ENCODE measurements at places on chromosomes 11 and 22.
A peak's percentile ranks its signal among the peaks of the same experiment; 100 is the strongest.

GRCh38 chr11:119791701-119792151 is 62.7 kb upstream of the NECTIN1 start:
- DNase-seq = no peak

- no peak for DNase-seq
Observed at GRCh38 chr11:129435499-129436245, 60.0 kb downstream of the BARX2 start.

- DNase-seq = no peak
Observed at GRCh38 chr11:88035271-88035670, 140.0 kb downstream of the RAB38 start.

- DNase-seq = peak; percentile 15
Observed at GRCh38 chr11:124961972-124962609, 8.1 kb downstream of the CCDC15 start.

DNA sequence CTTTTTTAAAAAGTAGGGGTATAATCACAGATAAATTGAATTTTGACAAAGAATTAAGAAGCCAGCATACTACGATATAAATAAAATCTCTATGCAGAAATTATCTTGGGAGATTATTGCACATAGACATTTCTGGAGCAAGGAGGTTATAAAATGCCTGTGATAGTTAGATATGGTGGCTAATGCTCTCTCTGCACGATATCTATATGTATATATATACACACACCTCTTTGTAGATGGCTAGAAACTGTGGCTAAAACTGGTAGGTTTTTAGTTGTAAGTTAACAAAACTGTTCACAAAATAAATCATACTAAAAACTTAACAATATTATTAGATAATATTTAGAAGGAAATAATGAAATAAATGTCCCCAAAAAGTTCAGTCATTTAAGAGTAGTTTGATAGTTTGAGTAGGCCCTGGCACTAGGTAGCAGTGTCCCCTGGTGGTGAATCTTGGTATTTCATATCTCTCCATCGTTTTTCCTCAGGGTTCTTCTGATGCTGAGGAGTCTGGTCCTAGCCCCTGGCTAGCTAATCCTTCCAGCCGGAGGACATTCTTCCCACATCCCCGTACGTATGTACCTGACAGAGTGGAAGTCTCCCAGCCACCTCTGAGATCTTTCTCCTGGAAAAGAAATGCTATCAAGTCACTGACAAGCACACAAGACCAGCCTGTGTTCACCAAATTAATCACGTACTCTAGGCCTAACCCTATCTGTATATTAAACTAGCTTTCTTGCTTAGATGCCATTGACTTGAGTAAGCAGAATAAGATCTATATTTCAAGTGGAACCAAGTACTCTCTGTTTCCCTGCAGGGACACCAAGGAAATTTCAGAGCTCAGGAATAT is 32.2 kb downstream of the ART5 start:
- peak; percentile 17 for DNase-seq

GRCh38 chr11:28017816-28018215 is 90.1 kb downstream of the KIF18A start:
- no peak for DNase-seq

DNA sequence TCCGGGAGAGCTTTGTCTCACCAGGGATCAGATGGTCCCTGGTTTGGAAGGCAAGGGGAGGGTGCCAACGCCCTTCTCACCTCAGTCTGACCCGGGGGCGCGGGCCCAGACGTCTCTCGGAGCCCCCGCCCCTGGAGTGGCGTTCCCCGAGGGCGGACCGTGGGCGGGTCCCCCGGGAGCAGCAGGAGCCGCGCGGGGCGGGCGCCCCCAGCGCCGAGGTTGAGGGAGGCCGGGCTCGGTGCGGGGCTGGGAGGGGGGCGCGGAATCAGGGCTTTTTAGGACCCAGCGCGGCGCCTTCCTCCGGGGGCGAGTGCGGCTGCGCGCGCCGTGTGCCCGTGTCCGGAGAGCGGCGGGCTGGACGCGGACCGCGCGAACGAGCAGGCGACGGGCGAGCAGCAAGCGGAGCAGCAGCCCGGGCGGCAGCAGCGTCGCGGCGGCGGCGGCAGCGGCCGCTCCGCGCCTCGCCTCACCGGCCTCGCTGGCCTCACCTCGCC is at the start of gene KCNC1:
Gene KCNC1, plus strand, starts transcription at position 364 of the 494 bp plus-strand sequence. CDS start 1,222 bp downstream, outside the sequence.
- no peak for DNase-seq

- no peak for DNase-seq
Observed at GRCh38 chr11:58179648-58180047, 9.2 kb upstream of the OR9Q2 start.

DNA sequence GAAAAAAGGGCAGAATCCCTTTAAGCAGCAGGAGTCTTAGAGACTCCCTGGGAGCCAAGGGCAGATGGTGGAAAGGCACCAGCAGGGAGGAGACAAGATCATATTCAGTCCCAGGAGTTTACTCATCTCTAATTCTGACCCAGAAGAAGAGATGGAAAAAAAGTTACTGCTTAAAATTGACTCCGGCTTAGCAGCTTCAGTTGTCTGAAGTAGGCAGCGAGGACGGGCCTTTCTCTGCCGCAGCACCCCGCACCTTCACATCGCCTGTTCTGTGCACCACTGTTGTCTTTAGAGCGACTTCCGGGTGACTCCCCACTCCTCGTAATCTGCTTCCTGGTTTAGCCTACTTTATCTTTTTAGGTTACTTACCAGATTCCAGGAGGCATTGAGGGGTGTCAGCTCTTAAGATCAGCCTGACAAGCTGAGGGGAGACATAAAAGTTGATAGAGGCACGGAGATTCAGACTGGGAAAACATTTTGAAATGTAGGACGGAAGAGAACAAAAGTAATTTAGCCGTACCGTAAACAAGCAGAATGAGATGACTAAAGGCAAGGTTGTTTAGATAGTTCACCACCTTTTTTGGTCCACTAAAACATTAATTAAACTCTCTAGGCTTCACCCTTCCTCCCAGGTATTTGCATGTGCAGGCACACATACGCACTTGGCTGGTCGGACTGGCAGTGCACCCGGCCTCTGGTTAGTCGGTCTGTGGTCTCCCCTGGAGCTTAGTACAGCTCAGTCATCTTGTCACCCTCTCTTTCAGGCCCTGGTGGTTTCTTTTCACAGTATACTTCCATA is 74.3 kb downstream of the CECR2 start:
- no peak for DNase-seq

DNA sequence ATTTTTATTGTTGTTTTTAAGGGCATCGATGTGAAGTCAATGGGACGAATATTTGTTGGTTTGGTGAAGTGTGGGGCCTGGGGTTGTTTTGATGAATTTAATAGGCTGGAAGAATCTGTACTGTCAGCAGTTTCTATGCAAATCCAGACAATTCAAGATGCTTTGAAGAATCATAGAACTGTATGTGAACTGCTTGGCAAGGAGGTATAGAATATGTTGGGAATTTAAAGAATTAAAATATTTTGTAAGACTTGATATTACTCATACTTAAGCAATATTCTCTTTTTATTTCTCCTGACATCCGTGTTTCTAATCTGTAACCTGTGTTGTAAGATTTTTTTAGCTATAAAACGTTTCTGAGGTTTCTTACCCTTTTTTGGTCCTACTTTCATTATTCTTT is 61.6 kb downstream of the DYNC2H1 start:
- DNase-seq = no peak

DNA sequence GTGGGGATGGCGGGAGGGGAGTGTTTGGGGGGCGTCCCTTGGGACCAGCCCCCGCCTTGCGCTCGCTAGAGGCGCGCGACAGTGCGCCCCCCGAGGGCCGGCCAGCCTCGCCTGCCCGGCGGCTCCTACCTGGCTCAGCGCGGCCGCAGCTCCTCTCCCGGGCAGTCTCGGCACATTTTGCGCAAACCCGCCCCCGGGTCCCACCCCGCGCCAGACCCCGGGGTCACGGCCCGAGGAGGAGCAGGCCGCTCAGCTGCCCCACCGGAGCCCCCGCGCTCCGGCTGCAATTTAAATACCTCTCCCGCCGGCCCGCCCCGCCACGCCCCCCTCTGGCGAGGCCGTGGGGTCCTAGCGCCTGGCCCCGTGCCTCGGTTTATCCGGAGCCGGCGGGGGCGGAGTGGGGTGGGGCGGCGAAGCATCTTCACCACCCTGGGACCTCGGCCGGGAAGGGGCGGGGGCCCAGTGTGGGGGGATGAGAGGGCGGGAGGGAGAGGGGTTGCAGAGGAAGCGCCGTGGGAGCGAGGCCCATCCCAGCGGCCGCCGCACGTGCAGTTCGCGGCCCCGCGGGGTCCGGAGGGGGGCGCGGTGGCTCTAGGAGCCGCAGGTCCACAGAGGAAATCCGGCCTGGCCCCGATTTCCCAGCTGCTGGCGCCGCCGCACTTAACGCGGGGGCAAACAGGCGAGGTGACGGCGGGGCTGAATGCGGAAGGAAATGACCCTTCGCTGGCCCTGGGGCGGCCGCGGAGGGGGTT is at the start of gene LRRC32:
Gene LRRC32, minus strand, starts transcription at position 263 of the 752 bp plus-strand sequence. CDS start 4,793 bp downstream, outside the sequence.
- DNase-seq = no peak

DNA sequence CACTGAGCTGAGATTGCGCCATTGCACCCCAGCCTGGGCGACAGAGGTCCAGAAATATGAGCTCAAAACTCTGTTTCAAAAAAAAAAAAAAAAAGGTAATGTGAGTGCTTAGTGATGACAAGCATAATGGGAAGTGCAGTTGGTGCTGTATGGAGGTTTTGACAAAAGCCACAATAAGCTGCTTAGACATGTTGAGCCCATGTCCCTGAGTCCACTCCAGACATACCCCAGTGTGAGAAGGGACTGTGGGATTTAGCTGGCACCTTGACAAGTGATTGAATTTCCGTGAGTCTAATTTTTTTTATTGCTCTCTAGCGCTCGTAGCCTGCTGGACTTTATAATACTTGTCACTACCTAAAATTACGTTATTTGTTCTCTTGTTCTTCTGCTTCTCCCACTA is 15.1 kb upstream of the LGR4 start:
- no peak for DNase-seq

DNA sequence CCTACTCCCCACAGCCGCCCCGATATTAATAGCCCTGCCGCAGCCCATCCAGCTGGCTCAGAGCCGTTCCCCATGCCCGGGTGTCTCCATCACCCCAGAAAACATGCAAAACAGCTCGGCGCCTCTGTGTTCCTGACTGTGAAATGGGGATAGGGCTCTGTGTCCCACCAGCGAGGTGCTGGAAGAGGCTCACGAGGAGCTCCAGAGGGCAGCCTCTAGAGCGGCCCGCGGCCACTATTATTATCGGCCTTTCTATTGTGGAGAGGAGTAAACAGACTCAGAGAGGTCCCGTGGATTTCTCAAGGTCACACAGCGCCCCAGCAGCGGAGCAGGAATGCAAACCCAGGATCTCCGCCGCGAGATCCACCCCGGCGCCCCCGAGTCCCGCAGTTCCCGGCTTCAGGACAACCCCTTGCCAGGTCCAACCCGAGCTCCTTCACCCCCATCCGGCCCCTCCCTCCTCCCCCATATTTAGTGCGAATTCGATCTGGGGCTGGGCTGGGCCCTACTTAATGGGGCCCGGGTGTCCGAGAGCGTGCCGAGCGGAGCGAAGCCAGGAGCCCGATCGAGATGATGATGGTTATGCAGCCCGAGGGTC is at the start of gene ACTN3:
Gene ACTN3, plus strand, starts transcription at position 536 of the 598 bp plus-strand sequence. Its CDS starts 35 bp downstream, at position 571.
- DNase-seq = peak; percentile 4

- no peak for DNase-seq
Observed at GRCh38 chr11:44008698-44009097, 39.1 kb upstream of the ACCSL start.

GRCh38 chr11:73661035-73661628 is 14.8 kb downstream of the PLEKHB1 start:
- DNase-seq = peak; percentile 67

- DNase-seq = peak; percentile 73
Observed at GRCh38 chr11:130315354-130315970, 745 bp upstream of the ZBTB44 start.

GRCh38 chr11:82865841-82866240 is 34.4 kb downstream of the PRCP start:
- no peak for DNase-seq

GRCh38 chr22:32199961-32200360 is 4.9 kb downstream of the RFPL2 start:
- DNase-seq = no peak

DNA sequence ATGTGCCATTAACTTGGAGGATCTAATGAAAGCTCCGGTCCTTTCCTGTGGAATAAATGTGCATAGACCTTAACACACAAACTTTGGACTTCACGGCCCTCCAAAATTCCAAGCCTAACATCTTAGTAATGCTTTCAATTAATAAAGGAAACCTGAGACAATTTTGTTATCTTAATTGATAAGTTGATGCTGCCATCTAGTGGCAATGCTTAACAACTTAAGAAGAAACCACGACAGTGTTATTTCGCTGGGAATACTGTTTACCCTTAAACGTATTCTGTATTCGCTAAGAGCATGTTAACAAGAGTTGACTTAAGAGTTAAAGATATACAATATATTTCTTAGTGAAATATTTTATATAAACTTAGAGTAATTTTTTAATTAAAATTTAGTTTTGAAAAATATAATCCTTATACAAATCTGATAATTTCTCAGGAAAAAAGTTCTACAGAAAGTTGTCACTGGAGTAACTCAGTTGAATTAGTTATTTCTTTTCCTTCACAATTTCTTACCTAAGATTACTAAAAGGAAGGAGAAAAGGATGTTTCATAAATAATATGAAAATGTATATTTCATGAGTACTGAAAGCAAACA is 35.0 kb upstream of the OR9G4 start:
- peak; percentile 16 for DNase-seq

DNA sequence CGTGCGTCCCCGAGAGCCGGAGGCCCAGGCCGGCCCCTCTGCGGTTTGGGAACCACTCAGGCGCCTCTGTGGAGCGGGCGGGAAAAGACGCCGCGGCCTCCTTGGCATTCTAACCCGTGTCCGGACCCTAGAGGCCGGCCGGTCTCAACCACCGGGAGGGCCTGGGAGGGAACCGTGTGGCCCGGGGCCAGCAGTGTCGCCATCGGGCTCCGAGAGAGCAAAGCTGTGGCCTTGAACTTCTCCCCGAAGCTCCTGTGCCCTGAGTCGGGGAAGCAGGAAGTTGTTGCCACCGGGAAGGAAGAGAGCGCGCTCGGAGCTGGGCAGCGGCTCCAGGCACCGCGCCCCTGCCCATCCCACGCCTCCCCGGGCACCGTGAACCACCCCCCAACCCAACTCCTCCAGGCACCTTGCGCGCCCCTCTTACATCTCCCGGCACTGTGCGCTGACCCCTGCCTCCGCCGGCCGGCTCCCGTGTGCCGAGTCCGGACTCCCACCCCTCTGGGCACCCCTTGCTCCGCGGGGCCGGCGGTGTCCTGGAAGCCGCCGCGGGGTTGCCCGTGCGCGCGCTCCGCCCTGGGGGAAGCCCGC is 80.0 kb upstream of the PPARA start:
- DNase-seq = no peak

DNA sequence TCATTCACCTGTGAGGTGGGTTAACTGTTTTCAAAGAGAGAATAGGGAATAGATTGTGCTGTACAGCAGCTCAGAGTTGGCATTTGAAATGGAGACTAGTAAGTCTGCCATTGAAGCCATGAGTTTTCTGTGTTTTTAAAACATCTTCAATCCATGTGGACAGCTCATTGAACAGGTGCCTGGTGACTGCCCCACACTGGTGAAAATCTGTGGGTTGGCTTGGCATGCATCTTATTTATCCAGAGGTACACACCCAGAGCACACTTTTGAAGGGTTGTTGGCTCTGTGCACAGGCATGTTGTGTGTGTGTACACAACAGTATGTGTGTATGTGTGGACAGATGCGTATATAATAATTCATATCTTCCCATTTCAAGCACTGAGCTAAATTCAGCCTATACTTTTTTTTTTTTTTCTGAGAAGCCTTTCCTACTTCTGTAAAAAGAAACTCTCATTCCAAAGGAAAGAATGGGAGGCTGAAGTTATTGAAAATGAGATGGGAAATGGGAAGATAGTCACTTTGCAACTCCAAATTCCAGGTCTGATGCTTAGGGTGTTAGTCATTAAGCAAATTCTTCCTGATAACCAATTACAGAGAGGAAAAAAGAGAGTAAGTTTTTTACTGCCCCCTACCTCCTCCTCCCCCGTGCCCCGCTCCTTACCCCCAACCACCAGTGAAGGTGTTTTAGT is 7.0 kb upstream of the LYVE1 start:
- no peak for DNase-seq

Data from T-helper 1 cell (primary cell).